ENCODE measurements at places on chromosomes 5 and 9.

GRCh38 chr5:66742083-66742895 lies 146.1 kb downstream of the MAST4 start:
- DNase-seq, result no peak

GRCh38 chr9:649128-650074 lies 192.1 kb upstream of the DMRT1 start:
- DNase-seq, result no peak

GRCh38 chr5:141929398-141930058 lies 5.9 kb downstream of the DELE1 start:
- DNase-seq, result no peak

- no peak for DNase-seq
These were observed 363 bp downstream of the ZNF454 start for GRCh38 chr5:178941361-178941760.

GRCh38 chr5:33179301-33179700 lies 261.5 kb upstream of the TARS1 start:
- DNase-seq, result no peak
